Stimulated activated CD4-positive, alpha-beta T cell treated with anti-CD3 and anti-CD28 coated beads, Interleukin-1b, Interleukin-23, amount 100 ng/mL, for 24 hours (primary cell): ENCODE measurements at places on chromosomes 16 and 17.

DNA sequence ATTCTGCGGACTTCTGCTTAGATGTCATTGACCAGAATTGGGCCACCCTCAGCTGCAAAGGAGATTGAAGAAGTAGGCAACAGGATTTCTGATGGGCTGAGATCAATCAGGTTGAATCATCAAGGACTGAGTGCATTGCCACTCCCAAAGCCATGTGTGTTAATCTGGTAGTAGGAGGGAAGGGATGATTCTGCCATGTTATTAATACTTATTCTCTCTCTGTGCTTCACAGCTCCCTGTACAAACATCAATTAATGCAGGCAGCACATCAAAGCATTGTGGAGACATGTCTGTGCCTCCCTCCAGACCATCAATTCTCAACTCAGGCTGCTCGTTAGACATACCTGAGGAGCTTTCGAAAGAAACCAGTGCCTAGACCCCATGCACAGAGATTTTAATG, 11.6 kb downstream of the LRRC3C start:
- no peak for DNase-seq

DNA sequence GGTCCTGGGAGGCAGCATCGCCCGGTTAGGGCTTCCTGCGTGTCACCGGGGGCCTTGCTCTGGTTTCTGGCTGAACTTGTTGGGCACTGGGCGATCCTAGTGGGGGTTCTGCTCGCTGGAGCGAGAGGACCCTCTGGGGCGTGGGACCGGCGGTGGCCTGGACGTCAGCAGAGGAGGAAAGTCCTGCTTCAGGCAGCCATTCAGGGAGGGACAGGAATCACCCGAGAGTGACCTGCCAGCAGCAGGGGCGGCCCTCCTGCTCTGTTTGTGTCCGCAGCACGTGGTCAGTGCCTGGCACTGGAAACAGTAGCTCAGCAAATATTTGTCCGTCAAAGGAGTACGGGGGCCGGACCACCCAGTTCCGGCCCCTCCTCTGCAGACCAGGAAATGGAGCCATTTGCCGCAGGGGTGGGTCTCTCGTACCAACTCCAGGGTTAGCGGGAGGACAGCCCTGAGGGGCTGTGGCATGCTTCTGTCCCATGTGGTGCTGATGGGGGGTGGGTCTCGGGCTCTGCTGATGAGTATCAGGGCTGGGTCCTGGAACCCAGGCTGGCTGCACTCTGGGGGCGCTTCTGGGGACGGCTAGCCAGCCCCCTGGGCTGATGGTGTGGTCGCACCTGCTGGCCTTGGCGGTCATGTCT, 48.3 kb downstream of the BAIAP2 start:
- no peak for DNase-seq

DNA sequence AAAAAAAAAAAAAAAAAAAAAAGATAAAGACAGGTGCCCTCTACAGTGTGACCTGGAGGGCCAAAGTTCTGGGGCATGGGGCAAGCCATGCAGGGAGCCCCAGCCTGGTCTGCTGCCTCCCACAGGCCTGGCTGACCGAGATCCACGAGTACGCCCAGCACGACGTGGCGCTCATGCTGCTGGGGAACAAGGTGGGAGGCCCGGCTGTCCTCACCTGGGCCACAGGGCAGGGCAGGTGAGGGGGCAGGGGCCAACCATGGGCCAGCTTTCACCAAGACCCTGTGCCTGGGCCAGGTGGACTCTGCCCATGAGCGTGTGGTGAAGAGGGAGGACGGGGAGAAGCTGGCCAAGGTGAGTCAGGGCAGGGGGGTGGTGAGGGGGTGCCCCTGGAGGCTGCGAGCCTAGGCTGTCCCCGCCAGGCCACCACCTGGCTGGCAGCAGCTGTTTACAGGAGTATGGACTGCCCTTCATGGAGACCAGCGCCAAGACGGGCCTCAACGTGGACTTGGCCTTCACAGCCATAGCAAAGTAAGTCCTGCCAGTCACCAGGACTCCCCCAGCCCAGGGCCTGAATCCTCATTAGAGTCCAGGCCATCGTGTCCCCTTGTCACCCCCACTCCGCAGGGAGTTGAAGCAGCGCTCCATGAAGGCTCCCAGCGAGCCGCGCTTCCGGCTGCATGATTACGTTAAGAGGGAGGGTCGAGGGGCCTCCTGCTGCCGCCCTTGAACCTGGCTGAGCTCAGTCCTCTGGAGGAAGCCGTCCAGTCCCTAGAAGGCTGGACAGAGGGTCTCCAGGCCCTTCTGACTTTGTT, 2.7 kb upstream of the TRAF7 start:
- no peak for DNase-seq

DNA sequence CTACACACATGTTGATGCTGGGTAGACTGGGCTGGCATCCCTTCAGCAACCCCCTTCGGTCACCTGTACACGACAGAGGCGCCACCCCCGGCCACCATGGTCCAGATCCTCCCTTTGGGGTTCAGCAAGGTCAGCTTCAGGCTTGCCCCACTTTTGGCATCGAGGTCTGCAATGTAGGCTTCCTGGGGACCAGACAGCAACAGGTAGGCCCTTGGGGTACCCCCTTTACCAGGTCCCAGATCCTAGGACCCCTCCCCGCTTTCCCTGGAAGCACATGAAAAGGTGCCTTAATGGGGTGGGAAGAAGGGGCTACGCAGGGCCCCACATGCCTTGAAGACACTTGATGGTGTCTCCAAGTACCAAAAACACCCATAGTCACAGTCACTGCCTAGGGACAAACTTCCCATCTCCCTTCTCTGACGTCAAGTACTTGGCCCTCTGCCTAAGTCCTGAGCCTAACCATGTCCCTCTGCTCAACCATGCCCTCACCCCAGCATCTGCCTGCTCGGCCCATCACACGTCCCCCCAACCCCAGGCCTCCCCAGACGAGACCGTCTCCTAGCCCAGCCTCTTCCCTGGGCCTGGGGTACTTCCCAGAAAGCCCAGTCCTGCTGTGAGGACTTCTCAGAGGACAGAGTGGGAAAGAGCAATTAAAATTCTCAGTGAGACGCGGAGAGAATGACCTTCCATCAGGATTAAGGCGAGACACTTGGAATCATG, 12.1 kb downstream of the ACLY start:
- no peak for DNase-seq

GRCh38 chr17:66661411-66662256, 173.3 kb upstream of the CACNG5 start:
- no peak for DNase-seq

DNA sequence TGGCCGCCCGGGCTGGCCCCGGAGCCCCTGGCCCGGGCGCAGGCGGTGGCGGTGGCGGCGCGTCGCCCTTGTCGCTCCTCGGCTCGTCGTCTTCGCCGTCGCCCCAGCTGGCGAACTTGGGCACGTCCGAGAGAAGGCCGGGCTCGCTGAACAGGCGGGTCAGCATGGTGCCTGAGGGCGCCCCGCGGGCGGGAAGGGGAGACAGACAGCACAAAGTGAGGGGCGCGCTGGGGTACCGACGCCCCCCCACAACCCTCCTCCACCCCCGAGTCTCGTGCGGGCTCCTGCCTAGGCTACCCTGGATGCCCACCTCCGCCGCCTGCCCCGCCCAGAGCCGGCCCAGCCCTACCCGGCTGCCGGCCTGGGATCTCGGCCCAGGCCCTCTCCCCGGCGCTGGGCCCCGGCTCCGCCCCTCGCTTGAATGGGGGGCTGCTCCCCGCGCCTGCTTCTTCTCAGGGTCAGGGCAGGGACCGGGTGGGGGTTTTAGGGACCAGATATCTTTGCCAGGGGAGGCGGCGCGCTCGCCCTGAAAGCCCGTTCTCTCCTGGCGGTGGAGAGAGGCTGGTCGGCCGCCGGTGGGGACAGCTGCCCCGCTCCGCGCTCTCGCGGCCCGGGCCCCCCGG, 1.2 kb downstream of the NEUROD2 start:
- DNase-seq = no peak

GRCh38 chr17:39236981-39237441, 11.3 kb upstream of the STAC2 start:
- DNase-seq = no peak

GRCh38 chr16:1491327-1491726, 1.8 kb upstream of the TELO2 start:
- DNase-seq = no peak

DNA sequence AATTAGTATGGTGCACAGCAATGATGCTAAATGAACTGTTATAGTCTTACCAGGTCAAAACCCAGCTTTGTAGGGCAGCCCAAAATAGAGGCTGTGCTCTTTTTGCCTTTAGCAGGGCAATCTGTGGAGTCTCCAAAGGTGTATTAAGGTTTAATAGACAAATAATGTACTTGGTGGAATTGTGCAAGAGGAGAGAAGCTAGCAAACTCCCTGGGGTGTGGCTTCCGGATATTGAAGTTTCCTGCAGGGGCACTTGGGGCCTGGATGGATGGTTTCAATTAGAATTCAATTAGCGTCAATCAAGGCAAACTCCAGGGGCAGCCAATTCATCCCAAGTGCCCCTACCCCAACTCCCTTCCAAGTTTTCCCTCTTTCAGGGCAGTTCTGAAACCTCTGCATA, 285.8 kb downstream of the UTP18 start:
- DNase-seq = no peak

DNA sequence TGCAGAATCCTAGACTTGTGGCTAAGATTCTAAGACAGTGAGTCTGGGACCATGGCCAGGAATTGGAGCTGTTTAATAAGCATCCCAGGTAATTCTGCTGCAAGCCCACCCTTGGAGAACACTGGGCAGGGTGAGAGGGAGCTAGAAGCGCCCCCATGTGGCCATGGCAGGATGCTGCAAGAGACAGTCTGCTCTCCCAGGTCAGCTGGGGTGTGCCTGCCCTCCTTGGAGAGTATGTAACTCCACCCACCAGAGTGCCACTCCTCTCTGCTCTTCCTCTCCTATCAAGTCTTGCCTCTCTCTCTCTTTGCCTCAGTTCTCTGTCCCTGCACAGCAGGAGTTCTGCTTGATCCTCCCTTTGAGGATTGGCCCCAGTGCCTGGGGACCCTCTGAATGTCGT, 14.9 kb downstream of the RCVRN start:
- no peak for DNase-seq

- no peak for DNase-seq
Observed at GRCh38 chr17:71184716-71185115, 936.1 kb upstream of the SOX9 start.

DNA sequence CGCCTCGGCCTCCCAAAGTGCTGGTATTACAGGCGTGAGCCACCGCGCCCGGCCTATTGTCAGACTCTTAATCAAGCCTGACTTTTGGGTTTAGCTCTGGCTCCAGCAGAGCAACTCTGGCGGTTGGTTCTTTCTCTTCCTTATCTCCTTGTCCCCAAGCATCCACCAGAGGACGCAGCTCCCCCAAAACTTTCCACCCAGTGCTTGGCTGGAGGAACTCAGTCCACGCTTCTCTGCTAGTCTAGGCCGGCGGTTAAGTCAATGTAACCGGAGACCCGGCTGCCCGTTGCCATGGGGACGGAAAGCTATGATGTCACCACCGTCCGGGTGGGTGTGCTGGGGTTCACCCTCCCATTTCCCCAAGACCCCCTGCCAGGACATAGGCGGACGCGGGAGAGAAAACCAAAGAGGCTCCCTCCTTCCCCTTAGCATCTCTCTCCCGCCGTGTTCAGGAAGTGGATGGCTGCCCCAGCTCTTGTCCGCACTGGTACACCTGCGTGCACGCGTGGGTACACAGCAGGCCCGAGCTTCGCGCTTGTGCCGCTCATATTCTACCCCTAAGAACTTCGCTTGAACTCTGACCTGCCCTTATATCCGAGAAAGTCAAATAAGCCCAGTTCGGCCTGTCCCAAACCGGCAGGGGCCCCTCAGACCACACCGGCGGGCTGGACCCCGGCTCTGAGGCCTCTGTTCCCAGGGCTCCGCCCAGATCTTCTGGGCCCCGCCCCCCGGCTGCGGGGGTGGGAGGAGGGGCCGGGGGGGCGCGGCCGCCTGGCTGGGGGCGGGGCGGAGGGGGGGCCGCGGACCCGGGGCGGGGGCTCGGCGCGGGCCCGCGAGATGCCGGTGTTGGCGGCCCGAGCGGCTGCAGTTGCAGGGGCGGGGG, at the start of gene RND2:
RND2 (plus strand) TSS at position 825 of the 883 bp plus-strand sequence. CDS start 117 bp downstream, outside the sequence.
- peak; percentile 59 for DNase-seq

GRCh38 chr17:73015722-73016276, 76.7 kb downstream of the SLC39A11 start:
- no peak for DNase-seq

DNA sequence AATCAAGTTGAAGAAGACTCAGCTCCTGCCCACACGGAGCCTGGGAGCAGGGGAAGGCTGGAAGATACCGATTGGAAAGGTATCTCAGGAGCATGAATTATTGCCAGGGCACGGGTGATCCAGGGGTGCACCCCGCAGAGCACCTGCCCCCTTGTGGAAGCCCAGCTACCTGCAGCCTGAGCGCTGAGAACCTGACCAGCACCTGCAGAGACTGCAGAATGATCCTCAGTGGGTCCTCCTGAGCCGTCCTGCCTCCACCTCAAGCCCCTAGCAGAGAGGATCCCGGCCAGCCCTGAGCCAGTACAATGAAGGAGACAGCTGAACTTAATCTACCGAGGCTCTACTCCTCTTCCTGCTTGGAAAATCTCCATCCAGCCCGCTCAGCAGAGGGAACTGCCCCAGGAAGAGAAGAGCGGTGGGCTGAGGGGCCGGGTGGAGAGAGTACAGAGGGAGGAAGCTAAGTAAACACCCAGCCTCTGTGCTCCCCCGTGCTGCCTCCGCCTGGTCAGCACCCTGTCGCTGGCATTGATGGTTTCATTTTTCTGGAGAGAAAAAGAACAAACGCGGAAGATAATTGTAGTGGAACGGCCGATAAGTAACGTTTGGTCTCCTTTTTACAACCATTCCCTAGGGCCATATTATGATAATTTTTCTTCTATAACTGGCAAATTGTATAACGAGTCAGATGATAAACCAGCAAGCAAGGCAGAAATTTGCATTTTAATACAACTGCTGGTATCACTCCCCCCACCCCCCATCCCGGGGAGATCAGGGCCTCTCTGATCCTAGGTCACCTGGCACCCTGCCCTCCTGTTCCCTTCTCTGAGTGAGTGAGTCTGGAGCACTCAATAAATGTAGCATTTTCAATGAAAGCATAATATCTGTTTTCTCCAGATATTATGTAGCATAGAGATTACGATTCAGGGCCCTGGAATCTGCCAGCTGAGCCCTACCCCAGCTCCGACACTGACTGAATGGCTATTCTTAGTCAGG, 204.5 kb upstream of the RPL38 start:
- DNase-seq = peak; percentile 42

DNA sequence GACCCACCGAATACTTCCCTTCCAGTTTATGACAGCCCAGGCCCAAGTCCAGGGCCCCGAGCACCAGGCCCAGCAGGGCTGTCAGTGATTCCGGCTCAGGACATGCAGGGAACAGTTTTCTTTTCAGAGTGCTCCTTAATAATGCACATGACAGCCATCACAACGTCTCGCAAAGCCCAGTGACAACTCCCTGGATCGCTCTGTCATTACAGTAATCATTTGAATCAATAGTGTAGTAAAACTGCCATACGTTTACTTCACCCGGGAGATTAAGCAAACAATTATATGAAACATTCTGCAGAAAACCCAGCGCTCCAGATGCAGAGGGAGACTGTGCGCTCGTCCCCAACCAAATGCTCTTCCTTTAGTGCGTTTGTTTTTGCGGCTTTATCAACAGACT, 162.6 kb upstream of the CDH13 start:
- DNase-seq = no peak

DNA sequence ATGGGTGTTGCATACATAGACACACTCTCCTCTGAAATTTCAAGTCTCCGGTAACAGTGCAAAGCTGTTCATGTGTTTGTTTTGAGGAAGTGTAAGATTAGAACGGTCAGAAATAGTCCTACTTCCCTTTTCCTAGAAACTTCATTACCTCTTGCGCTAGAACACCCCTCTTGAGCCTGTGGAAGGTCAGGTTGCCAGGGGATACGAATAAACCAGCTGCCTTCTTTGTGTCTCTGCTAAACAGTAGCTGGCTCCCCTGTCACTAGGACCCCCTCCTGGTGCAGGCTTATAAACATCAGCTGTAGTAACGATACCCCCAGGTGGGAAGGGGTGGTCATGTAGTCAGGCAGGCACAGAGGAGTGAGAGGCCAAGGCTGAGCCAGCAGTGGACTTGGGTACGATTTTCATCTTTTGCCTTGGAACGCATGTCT, 113.4 kb upstream of the RCVRN start:
- no peak for DNase-seq
